ENCODE measurements at places on chromosomes 13 and 19.

GRCh38 chr13:67619351-67619994 is 389.3 kb upstream of the PCDH9 start:
- DNase-seq, result no peak

GRCh38 chr13:47474839-47475238 is 526.2 kb downstream of the SUCLA2 start:
- DNase-seq, result no peak

DNA sequence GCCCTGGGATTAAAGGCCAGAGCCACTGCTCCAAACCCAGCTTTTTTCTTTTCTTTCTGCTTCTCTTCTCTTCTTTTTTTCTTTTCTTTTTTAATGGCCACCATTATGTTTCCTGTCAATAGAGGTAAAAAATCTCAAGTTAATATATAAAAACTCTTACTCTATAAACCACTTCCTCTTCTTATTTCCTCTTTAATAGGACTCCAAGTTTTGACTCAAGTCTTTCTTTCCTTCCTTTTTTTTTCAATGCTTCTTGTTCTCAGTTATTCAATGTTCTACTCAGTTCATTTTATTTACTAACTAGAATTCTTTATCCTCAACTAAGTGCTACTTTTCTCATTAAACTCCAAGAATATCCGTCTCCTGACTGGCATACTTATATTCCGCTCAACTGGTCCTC is 27.1 kb upstream of the MYCBP2 start:
- DNase-seq, result no peak

- no peak for DNase-seq
Measured at GRCh38 chr19:33946535-33947264, 150.0 kb downstream of the KCTD15 start.

- no peak for DNase-seq
Measured at GRCh38 chr13:94063848-94064247, 415.6 kb downstream of the DCT start.

DNA sequence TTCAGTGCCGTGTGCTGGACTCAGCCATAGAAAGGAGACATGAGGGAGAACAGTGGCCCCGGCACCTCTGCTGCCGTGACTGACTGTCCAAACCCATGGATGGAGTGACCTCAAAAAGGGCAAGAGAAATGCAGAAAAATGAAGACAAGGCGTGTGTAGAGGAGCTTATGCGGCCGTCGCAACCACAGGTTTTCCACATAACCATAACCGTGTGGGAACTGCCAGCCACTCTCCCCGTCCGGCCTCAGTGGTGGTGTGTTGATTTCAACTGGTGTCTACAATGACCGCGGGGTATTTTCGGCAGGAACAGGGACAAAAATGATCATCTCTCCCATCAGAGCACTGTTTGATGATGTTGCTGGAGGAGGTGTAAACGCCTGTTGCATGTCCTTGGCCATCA is 42.9 kb upstream of the F7 start:
- no peak for DNase-seq

DNA sequence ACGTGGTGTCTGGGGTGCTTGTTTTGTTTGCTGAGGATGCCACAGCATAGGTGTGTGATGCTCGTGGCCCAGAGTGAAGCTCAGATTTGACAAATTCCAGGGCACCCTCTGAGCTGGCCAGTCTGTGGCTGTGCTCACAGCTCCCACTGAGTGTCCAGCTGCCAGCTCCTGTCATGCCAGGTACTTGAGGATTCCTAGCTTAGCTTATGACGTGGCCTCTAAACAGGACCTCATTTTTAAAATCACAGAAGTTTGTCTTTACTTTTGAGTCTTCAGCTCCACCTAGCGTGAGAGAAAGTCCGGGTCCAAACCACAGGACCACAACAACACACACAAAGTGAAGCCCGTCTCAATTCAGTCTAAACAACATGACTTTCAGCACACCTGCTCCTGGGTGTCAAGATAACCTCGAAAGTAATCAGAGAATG is 117.3 kb downstream of the RAB20 start:
- no peak for DNase-seq

DNA sequence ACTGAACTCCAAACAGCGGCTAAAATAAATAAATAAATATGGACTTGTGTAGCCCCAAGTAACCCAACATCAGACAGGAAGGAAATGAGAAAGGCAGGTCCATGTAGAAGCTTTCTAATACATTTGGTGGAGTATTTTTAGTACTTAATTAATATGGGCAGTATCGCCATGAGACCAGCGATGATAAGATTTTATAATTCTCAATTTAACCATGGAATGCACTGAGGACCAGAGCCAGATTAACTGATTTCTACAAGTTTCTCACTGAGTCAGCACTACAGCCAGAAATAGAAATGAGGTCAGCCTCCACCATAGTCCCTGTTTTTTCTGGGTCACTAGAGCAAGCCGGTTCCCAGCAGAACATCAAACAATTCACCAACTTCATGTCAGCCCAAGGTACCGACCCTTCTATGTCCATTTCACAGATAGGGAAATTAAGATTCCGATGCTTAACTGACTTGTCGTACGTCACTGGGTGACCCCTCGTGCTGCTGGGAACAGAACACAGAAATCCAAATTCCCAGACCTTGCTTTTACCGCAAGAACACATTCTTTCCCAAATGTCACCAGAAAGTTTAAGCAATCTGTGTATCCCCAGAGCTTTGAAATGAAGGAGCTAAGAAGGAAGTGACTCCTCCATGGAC is 90.4 kb downstream of the COL4A1 start:
- no peak for DNase-seq

- no peak for DNase-seq
Measured at GRCh38 chr19:47143322-47144073, 12.9 kb downstream of the SAE1 start.

DNA sequence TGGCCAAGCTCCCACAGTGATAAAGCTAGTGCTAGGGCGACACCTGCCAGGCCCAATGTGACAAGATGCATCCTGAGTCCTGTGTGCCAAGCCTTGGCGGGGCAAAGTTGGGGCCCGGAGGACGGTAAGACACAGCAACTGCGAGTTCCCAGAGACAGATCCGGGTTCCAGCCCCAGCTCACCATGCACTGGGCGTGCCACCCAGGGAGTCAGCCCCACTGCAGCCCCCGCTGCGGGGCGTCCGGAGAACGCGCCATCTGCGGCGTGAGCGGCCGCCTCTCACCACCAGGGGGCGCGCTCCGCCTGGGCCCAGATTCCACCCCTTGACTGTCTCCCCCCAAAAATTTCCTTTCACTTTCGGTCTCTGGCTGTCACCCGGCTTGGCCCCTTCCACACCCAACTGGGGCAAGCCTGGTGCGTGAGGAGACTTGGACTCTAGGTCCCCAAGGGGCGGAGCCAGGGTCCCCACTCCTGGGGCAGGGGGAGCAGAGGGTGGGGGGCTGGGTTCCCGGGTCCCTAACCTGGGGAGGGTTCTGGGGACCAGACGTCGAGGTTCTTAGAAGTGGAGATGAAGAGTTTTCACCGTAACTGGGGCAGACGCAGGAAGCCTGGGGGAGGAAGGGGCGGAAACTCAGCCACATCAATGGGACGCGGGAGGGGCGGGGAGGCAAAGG is at the start of gene FLT3LG:
FLT3LG (plus strand) TSS at position 348 of the 674 bp plus-strand sequence. CDS start 425 bp downstream, outside the sequence.
- DNase-seq, result no peak

GRCh38 chr13:76016799-76017400 is 380.8 kb downstream of the LMO7 start:
- peak; percentile 44 for DNase-seq

- no peak for DNase-seq
Measured at GRCh38 chr19:40149501-40149900, 41.7 kb upstream of the MAP3K10 start.

- DNase-seq, result no peak
Measured at GRCh38 chr19:43316591-43317319, 36.7 kb upstream of the CD177 start.

- DNase-seq, result no peak
Measured at GRCh38 chr13:95381212-95381527, 79.9 kb upstream of the ABCC4 start.

DNA sequence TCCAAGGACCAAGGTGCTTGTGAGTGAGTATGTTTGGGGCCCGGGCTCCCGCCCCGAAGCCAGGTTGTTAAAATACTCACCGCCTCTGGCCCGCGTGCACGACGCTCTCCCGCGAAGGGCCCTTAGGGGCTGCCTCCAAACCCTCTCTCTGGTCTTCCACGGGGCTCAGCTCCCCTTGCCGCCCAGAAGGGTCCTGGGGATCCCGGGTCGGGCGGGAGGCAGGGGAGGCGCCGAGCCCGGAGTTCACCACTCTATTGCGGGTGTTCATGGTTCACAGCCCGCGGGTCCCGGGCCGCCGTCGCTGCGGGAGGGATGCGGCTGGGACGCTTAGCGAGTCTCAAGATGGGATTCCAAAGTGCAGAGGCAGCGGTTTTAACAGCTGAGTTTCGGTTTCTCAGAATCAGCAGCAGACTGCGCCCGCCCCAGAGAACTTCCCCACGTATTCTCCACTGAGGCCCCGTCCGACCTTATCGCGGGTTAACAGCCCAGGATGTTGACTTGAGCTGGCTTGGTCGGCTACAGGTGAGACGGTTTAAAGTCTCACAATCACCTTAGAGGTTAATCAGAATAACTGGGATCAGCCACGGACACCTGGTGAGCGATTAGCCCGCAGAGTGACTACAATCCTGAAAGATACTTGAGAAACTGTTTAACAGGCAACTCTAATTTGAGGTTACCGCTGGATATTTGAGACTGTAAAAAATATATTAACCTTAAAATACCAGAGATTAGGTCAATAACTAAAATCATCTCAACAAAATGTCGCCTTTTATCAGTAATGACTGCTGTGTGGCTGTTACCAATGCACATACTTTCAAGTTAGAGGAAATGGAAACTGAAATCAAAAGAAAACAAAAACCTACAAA is at the start of gene EPSTI1:
EPSTI1 (minus strand) TSS at position 344 of the 866 bp plus-strand sequence; CDS start at position 268, 76 bp downstream.
- DNase-seq, result no peak

DNA sequence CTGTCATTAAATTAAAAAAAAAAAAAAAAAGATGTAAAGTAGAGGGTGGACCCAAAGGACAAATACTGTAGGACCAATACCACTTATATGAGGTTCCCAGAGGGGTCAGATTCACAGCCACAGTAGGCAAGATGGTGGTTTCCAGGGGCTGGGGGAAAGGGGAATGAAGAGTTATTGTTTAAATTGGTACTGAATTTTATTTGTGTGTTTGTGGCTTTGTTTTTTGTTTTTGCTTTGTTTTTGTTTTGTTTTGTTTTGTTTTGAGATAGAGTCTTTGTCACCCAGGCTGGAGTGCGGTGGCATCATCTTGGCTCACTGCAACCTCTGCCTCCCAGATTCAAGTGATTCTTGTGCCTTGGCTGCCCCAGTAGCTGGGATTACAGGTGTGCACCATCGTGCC is 17.9 kb upstream of the LSM14A start:
- DNase-seq, result no peak

All from NT2/D1 (cell line).